NT2/D1 (cell line): ENCODE measurements at places on chromosomes 5 and 9.

DNA sequence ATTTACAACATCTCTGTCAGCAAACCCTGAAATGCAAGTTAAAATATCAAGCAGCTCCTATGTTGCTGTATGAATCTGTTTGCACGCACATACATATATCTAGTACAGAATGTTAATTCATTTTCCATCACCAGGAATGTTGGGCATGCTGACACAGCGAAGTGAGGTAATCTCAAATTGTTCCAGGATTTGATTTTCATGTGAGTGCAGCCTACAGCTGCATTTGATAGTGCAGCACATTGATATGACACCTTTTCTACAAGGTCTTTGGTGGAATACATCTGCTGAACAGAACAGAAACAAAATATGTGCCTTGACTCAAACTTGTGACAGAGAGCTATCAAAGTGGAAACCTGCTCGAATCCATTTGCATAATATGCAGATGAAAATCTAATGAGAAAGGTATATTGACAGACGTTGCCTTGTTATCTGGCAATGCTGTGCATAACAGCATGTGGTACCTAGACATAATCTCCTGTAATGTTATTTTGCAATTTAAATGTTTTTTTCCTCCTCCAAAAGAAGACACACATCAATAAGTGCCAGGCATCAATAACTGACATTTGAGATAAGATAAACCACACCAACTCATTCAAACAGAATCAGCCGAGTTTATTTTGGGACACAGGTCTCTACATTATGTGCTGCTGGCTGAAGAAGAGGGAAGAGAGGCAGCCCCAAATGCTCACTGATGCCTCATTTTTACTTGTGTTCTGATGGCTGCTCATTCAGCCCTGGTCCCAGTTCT lies 512.2 kb downstream of the ZNF608 start:
- no peak for DNase-seq

DNA sequence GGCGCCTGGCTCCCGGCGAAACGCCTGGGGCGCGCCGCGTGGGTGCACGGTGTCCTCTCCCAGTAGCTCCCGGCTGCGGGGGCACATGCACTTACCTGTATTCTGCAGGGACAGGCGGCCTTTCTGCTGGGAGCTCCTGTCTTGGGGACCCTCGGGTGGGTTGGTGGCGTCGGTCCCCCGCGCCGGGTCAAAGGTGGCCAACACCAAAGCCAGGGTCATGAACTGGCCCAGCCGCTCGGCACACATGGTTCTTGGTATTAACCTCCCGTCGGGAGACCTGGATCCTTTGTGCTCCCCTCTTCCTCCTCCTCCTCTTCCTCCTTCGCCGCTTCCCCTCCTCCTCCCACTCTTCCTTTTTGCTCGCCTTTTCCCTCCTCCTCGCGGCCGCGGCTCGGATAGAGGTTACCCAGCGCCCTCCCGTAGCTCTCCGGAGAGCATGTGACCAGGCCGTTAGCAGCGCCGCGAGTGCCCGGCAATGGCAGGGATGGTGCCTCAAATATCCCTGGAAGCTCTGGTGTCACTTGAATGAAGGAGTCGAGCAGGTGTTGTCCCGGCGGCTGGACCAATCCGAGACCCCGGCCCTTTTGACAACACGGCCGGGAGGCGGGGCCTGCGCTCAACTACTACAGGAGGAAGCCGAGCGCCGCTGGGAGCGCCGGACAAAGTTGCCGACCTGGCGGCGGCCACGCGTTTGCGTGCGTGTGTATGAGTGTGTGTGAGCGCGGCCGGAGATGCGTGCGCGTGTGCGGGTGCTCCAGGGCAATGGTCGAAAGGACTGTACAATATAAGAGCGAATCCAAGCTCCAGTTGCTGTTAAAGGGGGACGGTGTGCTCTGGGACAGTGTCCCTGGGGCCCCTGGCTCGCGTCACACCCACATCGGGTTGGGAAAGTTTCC lies at the start of gene STC2:
Gene STC2 (minus strand): TSS at position 467 of the 896 bp plus-strand sequence. CDS start 221 bp downstream, at position 246.
- DNase-seq: peak; percentile 81

- DNase-seq: no peak
These were observed 354.1 kb upstream of the SLC30A5 start for GRCh38 chr5:68739752-68740151.

DNA sequence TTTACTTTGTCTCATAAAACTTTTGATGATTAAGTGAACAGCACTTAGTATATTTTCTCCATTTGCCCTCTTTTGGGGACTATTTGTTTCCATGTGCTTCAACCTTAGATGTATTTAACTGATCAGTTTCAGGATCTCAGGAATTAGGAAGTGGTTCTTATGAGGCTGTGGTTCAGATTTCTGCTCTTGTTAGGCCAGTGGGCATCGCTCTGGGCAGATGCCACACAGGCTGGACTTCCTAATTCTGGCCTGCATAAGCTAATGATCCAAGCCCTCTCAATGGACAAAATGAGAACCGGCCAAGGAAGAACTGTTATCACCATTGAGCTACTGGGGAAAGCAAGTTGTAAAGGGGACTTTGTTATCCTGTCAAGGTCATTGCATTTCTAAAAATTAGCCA lies 6.9 kb downstream of the ARHGAP26 start:
- DNase-seq: no peak

GRCh38 chr9:12785941-12786340 lies 11.1 kb downstream of the LURAP1L start:
- no peak for DNase-seq

- DNase-seq: no peak
These were observed 95.0 kb downstream of the KIAA1958 start for GRCh38 chr9:112581469-112582176.

GRCh38 chr5:8943301-8943700 lies 602.6 kb downstream of the SEMA5A start:
- DNase-seq: no peak

DNA sequence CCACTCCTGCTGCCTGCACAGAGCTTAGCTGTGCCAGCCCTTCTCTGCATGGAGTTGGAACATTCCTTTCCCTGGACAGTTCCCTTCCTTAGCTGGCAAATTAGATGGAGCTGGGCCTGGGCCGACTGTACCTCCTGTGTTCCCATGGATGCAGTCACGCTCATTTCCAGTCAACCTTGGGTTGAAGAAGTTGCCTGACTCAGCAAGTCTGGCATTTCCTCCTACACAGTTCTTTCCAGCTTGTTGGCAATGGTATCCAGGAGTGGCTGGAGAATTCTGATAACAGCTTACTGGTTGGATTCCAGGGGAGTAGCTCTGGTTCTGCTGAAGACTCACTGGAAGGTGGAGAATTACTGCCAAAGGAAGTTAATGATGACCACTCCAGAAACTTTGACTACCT lies 9.2 kb upstream of the TAF1L start:
- DNase-seq: no peak

- no peak for DNase-seq
These were observed 510.1 kb upstream of the ADAMTS16 start for GRCh38 chr5:4630031-4630430.

GRCh38 chr5:142472306-142472951 lies 147.6 kb upstream of the SPRY4 start:
- DNase-seq: no peak

GRCh38 chr9:99744132-99744531 lies 77.6 kb upstream of the NR4A3 start:
- no peak for DNase-seq

- DNase-seq: no peak
These were observed 158.8 kb upstream of the ZNF462 start for GRCh38 chr9:106704056-106704615.

GRCh38 chr9:93183663-93184431 lies at the start of gene WNK2:
Gene WNK2 (plus strand): TSS chr9:93184139. CDS start chr9:93184930, 791 bp downstream.
- DNase-seq: no peak

DNA sequence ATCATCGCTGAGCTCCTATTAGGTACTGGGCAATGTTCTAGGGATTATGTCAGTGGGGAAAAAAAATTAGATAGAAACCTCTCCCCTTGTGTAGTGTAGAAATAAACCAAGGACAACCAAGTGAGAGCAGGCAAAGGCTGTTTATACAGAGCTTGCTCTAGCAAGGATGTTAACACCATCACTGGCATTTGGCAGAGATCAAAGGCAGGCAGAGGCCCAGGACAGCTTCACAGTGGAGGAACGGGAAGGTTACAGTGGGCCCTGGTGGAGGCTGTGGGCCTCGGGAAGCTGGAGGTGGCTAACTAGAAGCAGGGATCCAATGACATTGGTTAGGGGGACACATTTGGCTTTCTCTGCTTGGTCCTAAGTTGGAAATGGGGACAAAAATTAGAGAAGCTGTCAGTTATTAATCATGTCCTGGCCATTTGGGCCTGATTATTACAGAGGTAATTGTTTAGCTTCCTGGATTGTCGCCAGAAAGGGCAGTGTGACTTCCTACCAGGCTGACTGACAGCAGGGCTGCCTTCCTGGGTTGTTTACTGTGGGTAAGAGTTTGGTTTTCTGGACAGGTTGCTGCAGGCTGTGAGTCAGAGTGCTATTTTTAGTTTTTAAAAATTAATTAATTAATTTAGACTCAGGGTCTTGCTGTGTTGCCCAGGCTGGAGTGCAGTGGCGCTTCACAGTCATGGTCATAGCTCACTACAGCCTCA lies 259.3 kb downstream of the ROR2 start:
- DNase-seq: no peak

GRCh38 chr9:135126451-135127187 lies 39.2 kb downstream of the OLFM1 start:
- DNase-seq: no peak

DNA sequence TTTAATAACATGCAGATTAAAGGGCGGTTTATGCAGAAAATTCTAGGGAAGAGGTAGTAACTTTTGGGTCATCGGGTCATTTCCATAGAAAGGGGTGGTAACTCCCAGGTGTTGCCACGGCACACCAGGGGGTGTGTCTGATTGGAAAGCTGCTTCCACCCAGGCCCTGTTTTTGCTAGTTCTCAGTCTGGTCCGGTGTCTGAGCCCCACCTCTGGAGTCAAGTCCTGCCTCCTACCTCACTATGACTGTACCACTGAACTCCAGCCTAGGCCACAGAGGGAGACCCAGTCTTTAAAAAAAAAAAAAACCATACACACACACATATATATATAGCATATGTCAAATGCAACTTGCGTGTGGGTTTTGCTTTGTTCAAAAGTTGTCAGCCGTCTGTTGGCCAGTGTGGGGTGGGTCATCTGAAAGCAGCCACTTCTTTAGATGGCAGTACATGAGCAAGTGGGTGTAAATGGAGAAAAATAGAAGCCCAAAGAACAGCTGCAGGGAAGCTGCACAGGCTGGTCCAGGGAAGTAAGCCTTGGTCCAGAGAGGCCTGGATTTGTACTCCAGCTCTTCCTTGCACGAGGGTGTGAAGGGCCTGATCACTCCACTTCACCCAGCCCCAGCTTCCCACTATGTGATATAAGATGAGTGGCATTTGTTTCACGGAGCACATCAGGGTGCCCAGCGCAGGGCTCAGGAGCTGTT lies 110.7 kb upstream of the SPRY4 start:
- DNase-seq: no peak

- DNase-seq: no peak
These were observed 255.4 kb upstream of the EFNA5 start for GRCh38 chr5:107926121-107926520.

- no peak for DNase-seq
These were observed 11.7 kb downstream of the SPDL1 start for GRCh38 chr5:169595172-169595820.

DNA sequence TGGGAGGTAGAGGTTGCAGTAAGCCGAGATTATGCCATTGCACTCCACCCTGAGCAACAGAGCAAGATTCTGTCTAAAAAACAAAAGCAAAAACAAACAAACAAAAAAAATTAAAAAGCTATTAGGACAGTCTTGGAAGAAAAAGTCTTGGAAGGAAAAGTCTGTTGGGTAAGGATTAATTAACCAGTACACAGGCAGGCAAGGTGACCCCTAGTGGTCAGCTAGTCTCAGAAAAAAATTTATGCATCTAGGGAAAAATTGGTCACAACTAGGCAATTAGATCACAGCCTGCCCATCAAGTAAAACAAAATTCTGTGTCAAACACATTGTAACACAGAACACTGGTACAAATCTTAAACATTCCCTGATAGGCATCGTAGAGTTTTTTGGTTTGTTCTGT lies 6.7 kb upstream of the ANKRD18B start:
- DNase-seq: no peak

- DNase-seq: no peak
These were observed 52.3 kb upstream of the PTPDC1 start for GRCh38 chr9:94031946-94032345.

DNA sequence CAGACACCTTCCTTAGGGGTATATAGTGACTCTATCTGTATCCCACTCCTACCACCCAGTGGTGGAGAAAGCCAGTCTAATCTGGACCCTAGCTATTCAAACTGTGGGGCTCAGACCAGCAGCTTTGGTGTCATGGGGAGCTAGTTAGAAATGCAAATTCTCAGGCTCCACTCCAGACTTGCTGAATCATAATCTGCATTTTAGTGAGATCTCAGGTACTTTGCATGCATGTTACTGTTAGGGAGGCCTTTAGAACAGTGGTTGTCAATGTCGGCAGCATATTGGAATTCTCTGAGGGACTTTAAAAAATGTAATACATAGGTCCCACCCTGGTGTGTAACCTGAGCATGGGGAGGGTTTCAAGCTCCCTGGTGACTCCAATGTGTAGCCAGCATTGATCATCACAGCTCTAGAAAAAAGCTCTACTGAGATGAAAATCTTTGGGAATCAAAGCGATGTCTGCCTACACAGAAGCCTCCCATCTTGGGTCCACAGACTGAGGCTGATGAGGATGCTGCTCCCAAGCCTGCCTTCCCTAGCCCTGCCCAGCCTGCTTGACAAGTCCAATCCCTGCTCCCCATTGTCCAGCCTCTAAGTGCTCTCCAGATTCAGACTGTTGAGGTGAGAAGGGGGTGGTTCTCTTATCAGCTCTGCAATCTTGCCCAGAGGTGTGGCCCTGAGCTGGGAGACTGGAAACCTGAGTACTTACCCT lies 11.9 kb upstream of the GM2A start:
- no peak for DNase-seq

- DNase-seq: no peak
These were observed 87.6 kb upstream of the NIPAL4 start for GRCh38 chr5:157372472-157372822.

- no peak for DNase-seq
These were observed 57.6 kb downstream of the JAK2 start for GRCh38 chr9:5042661-5043178.

DNA sequence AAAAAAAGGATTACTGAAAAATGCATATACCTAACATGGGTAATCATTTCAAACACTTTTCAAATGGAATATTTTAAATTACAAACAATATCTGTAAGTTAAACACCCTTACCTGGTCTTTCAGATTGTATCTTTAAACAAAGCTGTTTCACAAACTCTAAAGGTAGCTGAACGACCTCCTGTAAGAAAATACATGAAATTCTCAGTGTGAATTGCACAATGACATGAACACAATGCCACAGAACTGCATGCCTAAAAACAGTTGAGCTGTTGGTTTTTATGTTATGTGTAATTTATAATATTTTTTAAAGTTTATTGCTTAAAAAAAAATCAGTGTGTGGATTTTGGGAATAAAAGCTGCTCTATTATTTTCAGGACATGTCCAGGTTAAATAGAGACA lies 17.5 kb downstream of the IPPK start:
- no peak for DNase-seq

DNA sequence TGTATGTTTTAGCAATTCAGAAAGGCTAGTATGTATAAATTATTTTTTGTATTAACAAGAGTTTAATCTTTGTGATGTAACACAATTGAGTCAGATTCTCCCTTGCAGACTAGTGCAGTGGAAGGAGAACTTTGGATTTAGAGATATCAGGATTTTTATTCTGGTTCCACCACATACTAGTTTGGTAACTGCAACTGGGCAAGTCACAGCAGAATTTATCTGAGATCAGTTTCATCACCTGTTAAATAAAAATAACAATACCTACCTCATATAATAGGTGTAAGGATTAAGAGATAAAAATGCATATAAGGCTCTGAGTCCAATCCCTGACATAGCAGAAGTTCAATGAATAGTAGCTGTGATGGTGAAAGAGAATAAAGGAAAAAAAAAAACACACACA lies 34.0 kb upstream of the ZNF462 start:
- DNase-seq: no peak
